Activated naive CD8-positive, alpha-beta T cell treated with anti-CD3 and anti-CD28 coated beads, Interleukin-2, amount 50 U/mL, for 24 hours (primary cell): ENCODE measurements at places on chromosomes 1 and 21.

GRCh38 chr1:27318596-27318995 lies 3.4 kb upstream of the TMEM222 start:
- no peak for DNase-seq

- DNase-seq = no peak
Measured at GRCh38 chr1:101261623-101262022, 24.8 kb downstream of the S1PR1 start.

DNA sequence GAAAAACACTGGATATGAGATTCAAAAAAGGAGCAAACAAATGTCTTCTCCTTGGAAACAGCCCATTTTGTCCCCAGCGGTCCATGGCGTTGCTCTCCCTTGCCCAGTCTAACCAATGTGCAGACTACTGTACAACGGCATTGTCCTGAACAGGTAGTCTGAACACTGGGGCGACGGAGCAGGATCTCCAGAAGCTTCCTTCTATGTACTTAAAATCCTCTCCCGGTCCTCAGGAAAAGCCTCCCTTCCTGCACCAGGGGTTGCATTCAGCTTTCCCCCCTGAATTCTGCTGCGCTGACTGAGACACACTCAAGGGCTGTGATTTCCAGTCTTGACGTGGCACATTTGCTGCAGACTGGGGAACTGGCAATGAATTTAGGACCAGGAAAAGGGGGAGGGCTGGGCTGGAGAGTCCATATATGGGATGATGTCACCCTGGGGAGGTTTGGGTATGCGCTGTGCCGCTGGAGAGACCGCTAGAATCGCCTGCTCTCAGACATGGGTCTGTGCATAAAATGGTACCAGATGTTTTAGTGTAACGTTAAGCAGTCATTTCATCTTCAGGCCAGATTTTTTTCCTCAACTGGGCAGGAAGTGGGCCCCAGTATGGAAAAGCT lies 275.9 kb upstream of the C1orf105 start:
- DNase-seq = no peak

GRCh38 chr21:38955495-38955894 lies 149.8 kb downstream of the ETS2 start:
- no peak for DNase-seq

DNA sequence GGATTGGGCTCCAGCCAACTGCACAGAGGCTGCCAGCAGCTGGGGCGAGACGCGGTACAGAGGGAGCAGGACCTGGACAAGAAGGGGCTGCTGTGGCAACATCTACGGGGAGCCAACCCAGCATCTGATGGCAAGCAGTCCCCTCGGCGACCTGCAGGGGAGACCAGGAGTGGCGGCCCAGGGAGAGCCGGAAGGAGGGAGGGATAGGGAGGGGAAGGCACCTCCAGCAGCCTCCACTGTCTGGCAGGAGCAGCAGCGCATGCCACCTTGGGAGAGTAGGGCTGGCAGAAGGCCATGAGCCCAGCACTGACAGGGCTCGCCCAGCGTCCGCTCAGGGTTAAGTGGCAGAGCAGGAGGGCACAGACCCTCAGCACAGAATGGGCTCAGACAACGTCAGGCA lies 17.3 kb downstream of the CHD5 start:
- DNase-seq = no peak

- DNase-seq = no peak
Measured at GRCh38 chr1:91174734-91175133, 152.9 kb upstream of the ZNF644 start.

- DNase-seq = peak; percentile 59
Measured at GRCh38 chr21:32403201-32403777, 9.2 kb upstream of the EVA1C start.

DNA sequence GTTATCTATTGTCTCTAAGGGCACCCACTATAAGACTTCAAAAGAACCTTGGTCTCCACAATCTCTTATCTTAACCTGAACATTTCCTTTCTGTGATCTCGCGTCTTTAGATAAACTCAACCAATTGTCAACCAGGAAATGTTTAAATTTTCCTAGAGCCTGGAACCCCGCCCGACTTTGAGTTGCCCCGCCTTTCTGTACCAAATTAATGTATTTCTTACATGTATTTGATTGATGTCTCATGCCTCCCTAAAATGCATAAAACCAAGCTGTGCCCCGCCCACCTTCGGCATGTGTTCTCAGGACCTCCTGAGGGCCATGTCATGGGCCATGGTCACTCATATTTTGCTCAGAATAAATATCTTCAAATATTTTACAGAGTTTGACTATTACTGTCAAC lies 5.9 kb upstream of the CXADR start:
- no peak for DNase-seq

GRCh38 chr1:234838820-234839219 lies 228.8 kb upstream of the IRF2BP2 start:
- no peak for DNase-seq

GRCh38 chr1:110928904-110929303 lies 34.8 kb downstream of the LRIF1 start:
- DNase-seq = no peak

GRCh38 chr1:89911191-89911991 lies 83.5 kb upstream of the ZNF326 start:
- DNase-seq = no peak

GRCh38 chr21:45330075-45330781 lies 42.5 kb upstream of the POFUT2 start:
- no peak for DNase-seq

GRCh38 chr21:41744028-41744930 lies 22.6 kb downstream of the RIPK4 start:
- no peak for DNase-seq

GRCh38 chr1:85157436-85157835 lies 43.4 kb downstream of the SYDE2 start:
- no peak for DNase-seq

DNA sequence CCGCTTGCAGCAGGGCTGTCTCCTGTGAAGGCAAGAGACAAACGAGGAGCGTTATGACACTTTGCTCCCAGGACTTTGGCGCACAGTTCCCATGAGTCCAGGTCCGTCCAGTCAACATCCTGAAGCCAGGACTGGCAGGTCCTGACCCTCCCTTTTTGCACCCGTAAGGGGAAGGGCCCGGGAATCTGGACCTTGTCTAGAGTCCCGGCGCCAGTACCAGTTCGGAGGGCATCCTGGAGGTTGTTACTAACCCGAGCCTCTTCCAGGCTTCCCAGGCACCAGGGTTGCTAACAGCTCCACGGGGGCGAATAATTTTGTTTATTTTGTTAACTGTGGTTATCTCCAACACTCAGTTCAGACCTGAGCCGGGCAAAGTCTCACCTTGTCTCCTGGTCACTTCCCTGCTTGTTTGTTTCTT lies 682 bp upstream of the RWDD3 start:
- DNase-seq = no peak

- DNase-seq = peak; percentile 67
Measured at GRCh38 chr1:32215629-32216480, 6.3 kb downstream of the TMEM234 start.

- DNase-seq = no peak
Measured at GRCh38 chr1:108108119-108108518, 92.0 kb downstream of the SLC25A24 start.

GRCh38 chr1:154879038-154879421 lies 8.9 kb upstream of the KCNN3 start:
- no peak for DNase-seq

DNA sequence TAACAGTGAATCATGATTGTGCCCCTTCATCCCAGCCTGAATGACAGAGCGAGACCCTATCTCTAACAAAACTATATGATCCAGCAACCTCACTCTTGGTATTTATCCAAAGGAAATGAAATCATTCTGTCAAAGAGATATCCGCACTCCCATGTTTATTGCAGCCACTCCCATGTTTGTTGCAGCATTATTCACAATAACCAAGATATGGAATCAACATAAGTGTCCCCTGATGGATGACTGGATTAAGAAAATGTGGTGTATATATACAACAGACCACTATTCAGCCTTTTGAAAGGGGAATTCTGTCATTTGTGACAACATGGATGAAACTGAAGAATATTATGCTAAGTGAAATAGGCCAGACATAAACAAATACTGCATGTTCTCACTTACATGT lies 44.4 kb downstream of the TRMT1L start:
- DNase-seq = no peak

- DNase-seq = no peak
Measured at GRCh38 chr1:231558708-231559185, 30.3 kb downstream of the TSNAX start.

DNA sequence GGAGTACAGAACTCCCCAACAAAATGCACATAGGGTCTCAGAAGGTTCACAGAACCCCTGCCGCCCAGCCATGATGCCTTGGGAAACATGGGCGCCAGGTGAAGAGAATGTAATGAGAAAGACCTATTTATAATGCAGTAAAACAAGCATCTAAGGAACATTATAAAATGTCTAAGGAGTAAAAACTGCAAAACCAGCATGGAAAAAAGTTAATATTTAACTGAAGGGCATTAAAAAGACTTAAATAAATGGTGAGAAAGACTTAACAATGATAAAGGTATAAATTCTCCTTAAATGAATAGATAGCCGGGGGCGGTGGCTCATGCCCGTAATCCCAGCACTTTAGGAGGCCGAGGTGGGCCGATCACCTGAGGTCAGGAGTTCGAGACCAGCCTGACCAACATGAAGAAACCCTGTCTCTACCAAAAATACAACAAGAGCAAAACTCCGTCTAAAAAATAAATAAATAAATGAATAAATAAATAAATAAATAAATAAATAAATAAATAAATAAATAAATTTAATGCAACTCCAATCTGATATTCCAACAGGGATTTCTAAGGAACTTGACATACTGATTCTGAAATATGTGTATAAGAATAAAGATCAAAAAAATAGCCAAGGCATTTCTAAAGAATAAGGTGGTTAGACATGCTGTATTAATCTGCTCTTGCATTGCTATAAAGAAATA lies 27.3 kb upstream of the ACOT11 start:
- DNase-seq = no peak

GRCh38 chr1:3430406-3430805 lies 24.1 kb upstream of the ARHGEF16 start:
- DNase-seq = no peak

DNA sequence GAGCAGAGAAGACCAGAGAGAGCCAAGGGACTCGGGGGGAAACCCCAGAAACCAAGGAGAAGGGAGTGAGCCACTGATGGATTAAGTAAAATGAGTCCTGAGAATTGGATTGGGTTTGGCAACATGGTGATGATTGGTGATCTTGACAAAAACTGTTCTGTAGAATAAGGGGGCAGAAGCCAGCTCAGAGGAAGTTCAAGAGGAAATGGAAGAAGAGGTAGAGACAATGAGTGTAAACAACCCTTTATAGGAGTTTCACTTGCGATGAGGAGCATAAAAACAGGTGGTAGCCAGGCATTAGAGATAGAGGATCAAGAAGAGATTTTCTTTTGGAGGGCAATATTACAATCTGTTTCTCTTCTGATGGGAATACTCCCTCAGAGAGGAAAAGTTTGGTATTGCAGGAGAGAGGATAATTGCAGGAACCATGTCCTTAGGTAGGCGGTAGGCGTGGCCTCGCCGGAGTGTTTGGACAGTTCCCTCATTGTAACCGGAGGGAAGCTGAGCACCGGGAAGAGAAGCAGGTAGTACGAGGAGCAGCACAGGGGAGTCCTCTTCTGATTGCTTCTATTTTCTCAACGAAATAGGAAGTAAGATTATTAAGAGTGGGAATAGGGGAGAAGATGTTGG lies 68.4 kb upstream of the TENT5C start:
- no peak for DNase-seq

DNA sequence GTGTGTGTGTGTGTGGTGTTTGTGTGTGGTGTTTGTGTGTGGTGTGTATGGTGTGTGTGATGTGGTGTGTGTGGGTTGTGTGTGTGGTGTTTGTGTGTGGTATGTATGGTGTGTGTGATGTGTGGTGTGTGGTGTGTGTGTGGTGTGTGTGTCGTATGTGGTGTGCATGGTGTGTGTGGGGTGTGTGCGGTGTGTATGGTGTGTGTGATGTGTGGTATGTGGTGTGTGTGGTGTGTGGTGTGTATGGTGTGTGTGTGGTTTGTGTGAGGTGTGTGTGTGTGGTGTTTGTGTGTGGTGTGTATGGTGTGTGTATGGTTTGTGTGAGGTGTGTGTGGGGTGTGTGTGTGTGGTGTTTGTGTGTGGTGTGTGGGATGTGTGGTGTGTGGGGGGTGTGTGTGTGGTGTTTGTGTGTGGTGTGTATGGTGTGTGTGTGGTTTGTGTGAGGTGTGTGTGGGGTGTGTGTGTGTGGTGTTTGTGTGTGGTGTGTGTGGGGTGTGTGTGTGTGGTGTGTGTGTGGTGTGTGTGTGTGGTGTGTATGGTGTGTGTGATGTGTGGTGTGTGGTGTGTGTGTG lies 106.2 kb upstream of the ADAR start:
- DNase-seq = no peak

DNA sequence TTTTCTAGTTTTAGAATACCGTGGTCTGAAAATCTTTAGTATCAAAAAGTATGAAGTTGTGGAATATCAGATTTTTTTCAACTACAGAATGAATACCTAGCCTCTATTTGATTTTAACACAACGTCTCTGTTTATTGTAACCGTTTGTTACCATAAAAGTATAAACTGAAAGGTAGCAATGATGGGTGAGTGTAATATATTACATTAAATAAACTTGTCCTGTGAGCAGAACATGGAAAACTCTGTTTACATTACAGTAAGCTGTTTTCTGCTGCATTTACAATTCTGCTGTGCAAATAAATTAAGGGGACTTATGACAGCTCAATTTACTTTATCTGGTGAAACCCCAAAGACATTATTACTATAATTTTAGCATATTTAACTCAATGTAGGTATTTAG lies 62.5 kb downstream of the CHRM3 start:
- DNase-seq = no peak

GRCh38 chr1:168706391-168706992 lies 22.5 kb downstream of the DPT start:
- DNase-seq = no peak

GRCh38 chr1:10848109-10848684 lies 51.8 kb upstream of the CASZ1 start:
- DNase-seq = no peak

- no peak for DNase-seq
Measured at GRCh38 chr1:200480964-200481363, 71.1 kb upstream of the ZNF281 start.

DNA sequence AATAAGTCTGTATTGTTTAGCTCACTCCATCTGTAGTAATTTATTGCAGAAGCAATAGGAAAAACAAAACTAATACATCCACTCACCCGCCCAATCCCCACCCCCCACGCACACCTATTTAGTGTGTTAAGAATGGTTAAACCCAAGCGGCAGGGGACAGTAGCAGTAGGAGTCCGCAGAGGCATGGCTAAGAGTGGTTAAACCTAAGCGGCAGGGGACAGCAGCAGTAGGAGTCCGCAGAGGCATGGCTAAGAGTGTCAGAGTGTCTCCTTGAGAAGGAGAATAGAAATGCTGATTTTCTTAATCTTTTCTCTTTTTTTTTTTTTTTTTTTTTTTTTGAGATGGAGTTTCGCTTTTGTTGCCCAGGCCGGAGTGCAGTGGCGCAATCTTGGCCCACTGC lies 34.8 kb upstream of the TMPRSS2 start:
- DNase-seq = no peak

GRCh38 chr1:44707112-44707881 lies 23.7 kb downstream of the RNU5D-1 start:
- DNase-seq = no peak

GRCh38 chr1:240027059-240027462 lies 64.6 kb upstream of the FMN2 start:
- DNase-seq = peak; percentile 5
